ENCODE measurements at places on chromosomes 13 and 19.
A peak's percentile ranks its signal among the peaks of the same experiment; 100 is the strongest.

GRCh38 chr13:20877902-20878301, 24.6 kb downstream of the XPO4 start:
- no peak for DNase-seq

GRCh38 chr13:19179916-19180315, 1.7 kb downstream of the TUBA3C start:
- no peak for DNase-seq

DNA sequence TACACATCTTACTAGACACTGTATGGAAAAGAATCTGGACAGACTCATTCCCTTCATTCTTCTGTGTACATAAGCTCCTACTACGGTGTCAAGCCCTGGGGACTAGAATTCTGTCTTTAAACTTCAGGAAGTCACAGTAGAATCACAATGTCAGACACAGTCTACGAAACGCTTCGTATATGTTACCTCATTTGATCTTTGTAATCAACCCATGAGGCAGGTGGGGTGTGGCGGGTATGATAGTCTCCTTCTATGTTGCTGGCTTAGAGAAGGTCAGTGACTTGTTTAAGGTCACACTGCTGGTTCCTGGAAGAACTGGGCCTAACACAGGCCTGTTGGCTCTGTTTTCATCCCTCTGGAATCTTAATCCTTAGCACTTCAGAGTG, 32.2 kb upstream of the TPT1 start:
- no peak for DNase-seq

DNA sequence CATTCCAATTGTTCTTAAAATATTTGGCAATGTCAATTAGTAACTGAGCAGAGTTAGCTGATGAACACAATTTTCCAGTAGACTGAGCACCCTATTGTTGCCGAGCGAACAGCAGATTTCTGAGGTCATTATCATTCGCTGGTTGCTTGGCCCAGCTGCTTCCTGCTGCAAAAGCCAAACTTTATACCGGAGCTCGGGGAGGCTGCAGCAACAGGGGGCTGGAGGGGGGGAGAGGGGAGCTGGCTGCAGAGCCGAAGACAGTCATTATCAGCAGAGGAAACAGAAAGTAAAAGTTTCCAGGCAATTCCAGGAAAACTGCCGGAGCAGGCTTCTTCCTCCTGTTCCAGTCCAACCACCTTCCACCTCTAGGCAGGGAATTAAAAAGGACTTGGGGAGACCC, 77.9 kb downstream of the ZNF536 start:
- no peak for DNase-seq

GRCh38 chr13:110471833-110472162, 89.7 kb downstream of the RAB20 start:
- peak; percentile 39 for DNase-seq

DNA sequence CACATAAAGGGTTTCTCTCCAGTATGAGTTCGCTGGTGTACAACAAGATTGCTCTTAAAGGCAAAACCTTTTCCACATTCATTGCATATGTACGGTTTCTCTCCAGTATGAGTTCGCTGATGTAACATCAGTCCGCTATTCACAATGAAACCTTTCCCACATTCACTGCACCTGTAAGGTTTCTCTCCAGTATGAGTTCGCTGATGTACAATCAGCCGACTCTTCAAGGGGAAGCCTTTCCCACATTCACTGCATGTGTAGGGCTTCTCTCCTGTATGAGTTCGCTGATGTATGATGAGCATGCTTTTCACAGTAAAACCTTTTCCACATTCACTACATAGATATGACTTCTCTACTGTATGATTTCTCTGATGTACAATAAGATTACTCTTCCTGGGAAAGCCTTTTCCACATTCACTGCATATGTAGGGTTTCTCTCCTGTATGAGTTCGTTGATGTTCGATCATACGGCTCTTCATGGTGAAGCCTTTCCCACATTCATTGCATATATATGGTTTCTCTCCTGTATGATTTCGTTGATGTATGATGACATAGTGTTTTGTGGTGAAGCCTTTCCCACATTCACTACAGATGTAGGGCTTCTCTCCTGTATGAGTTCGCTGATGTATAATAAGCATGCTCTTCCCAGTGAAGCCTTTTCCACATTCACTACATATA, 6.0 kb upstream of the ZNF614 start:
- no peak for DNase-seq

GRCh38 chr19:12095111-12095790, 30.7 kb downstream of the ZNF844 start:
- no peak for DNase-seq

DNA sequence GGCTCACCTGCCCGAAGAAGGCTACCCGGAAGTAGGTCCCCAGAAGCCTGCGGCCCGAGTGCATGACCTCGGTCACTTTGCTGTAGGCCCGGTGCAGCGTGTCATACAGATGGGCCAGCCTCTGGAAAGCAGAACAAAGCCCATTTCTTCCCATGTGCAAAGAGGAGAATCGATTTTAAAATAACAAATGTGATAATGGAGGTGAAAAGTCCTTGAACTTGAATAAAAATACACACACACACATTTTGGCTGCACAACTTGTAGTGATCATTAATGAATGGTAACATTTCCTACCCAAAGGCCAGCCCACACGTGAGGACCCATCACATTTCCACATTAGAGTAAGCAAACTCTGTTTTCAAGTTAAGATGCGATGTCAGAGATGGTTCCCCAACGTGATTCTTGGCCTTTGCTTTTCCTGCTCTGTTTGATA, 56.9 kb upstream of the SLC15A1 start:
- no peak for DNase-seq

DNA sequence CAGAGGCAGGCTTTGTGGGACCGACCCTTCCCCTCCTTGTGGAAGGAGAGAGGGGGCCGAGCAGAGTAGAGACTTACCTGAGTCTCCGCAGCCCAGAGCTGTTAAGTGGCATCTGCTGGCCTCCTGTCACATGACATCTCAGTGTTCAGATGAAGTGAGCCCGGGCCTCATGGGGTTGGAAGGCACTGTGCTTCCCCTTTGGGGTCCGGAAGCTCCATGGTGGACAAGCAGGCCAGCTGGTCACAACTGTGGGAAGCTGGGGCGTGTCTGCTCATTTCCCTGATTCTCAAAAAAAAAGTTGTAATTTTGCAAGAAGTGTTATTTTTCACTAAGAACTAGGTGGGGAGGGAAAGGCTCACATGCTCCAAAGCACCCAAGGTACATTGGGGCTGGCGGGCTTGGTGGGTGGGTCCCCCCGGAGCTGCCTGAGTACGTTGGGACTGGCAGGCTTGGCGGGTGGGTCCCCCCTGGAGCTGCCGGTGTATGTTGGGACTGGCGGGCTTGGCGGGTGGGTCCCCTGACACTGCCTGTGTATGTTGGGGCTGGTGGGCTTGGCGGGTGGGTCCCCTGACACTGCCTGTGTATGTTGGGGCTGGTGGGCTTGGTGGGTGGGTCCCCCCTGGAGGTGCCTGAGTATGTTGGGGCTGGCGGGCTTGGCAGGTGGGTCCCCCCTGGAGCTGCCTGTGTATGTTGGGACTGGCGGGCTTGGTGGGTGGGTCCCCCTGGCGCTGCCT, 18.2 kb upstream of the DCUN1D2 start:
- no peak for DNase-seq

- no peak for DNase-seq
Observed at GRCh38 chr13:20814224-20814910, 40.6 kb upstream of the EEF1AKMT1 start.

DNA sequence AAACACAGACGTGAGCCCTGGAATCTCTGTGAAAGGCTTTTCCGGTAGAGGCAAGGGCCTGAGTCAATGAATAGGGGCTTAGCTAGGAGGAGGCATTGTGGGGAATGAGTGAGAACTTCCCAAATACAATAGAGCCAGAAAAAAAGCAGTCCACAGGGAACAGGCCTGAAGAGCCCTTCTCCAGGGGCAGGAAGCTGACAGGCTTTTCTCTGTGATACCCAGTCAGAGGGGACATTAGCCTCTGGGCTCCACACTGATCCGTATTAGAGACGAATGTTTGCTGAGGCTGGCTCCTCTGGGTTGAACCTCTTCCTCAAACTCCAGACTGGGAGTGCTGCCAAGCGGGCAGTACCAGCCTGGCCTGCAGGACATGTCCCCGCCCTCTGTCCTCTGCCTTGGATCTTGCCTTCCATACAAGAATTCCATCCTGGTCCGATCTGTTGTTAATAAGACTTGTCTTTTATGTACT, 2.3 kb downstream of the DHRS12 start:
- no peak for DNase-seq

GRCh38 chr13:72431981-72432682, 295.3 kb downstream of the MZT1 start:
- DNase-seq: no peak

DNA sequence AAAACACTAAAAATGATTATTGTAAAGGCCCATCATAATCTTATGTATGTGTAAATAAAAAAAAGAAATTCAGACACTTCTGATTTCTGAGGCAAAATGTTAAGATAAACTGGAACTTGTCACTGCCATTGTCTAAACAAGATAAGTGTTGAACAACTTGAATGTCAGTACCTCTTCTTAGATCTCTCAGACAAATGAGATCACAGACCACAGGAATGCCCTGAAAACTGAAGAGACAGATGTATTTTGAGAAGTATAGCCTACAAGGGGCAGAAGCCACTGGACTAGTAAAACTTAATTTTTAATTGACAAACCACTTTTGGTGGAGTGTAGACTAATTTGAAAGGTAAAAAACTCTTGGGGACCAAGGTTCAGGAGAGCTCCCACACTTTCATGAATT, 375.5 kb upstream of the SLITRK5 start:
- DNase-seq: no peak

GRCh38 chr19:55165952-55166529, 372 bp downstream of the DNAAF3 start:
- peak; percentile 84 for DNase-seq

DNA sequence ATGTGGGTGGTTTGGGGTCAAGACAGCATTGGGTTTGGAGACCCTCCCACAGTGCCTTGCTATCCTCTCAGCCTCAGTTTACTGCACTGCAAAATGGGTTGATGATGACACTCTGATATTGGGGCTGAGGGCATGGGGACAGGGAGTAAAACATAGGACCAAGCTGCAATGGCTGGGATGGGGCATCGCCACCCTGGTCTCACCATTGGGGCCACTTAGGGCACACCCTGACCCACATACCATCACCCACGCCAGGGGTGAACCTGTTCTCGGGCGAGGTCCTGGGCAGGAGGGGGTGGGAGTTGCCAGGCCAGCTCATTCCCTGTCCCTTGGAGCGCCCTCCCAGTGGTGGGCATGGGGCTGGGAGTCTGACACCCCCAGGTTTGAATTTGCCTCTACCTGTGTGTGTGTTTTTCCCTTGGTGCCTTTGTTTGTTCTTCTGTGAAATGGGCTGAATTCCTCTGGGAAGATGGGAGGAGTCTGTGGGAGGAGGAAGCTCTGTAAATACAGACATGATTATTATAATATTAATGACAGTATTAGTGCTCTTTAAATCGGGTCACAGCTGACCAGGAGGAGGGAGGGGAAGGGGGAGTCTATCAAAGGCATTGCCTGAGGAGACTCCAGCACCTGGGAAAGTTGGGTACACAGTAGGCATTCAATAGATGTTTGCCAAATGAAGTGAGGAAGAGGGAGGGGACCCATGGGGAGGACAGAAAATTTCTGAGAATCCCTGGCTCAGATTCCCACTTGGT, 2.2 kb upstream of the FCHO1 start:
- no peak for DNase-seq

- DNase-seq: no peak
Observed at GRCh38 chr13:73169971-73170370, 111.2 kb downstream of the KLF5 start.

GRCh38 chr19:1317274-1318003, 31.8 kb downstream of the EFNA2 start:
- no peak for DNase-seq

GRCh38 chr19:41570639-41571112, 5.3 kb upstream of the CEACAM21 start:
- peak; percentile 74 for DNase-seq

- no peak for DNase-seq
Observed at GRCh38 chr19:5615756-5616327, 6.7 kb downstream of the SAFB2 start.

All from GDM1 (cell line).